ENCODE measurements at places on chromosomes 3 and 15.

- no peak for DNase-seq
Measured at GRCh38 chr15:33074942-33075341, 119.6 kb downstream of the FMN1 start.

DNA sequence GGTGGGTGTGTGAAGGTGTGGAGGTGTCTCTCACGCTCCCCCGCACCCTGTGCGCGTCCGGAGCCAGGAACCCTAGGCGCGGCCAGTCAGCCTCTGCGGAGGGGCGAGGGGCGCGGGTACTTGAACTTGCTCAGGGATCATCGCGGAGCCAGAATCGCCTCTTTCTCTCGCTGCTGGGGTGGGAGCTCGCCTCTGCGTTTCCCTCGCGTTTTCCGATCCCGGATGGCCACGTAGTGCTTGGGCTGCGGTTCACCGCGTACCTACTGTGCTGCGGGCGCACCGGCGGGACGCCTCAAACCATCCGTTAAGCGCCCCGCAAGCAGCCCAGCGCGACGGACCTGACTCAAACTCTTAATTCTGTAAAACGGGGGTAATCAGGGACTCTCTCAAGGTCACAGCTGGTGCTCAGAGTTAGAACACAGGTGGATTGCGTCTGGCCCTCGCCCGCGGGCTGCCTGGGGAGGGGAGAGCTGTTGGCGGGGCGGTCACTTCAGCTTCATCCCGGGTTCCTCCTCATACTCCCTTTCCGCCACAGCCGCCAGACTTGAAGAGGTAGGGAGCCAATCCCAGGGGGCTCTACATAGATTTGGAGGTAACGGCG is 686 bp downstream of the MYRIP start:
- no peak for DNase-seq

- DNase-seq = no peak
Measured at GRCh38 chr3:73656241-73656890, 31.6 kb upstream of the PDZRN3 start.

DNA sequence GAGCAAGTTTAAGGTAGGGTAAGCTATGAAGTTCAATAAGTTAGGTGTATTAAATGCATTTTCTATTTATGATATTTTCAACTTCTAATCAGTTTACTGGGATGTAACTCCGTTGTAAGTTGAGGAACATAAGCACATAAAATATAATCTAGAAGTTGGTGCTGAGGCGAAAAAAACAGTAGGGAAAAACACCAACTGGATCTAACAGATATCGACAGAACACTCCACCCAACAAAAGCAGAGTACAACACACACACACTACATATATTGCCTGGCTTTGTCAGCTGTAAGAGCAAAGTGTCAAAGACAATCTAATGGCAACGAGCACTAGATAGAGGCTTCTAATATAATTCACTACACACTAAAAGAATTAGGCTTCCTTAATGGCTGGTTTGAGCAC is 8.4 kb downstream of the PIK3R4 start:
- no peak for DNase-seq

DNA sequence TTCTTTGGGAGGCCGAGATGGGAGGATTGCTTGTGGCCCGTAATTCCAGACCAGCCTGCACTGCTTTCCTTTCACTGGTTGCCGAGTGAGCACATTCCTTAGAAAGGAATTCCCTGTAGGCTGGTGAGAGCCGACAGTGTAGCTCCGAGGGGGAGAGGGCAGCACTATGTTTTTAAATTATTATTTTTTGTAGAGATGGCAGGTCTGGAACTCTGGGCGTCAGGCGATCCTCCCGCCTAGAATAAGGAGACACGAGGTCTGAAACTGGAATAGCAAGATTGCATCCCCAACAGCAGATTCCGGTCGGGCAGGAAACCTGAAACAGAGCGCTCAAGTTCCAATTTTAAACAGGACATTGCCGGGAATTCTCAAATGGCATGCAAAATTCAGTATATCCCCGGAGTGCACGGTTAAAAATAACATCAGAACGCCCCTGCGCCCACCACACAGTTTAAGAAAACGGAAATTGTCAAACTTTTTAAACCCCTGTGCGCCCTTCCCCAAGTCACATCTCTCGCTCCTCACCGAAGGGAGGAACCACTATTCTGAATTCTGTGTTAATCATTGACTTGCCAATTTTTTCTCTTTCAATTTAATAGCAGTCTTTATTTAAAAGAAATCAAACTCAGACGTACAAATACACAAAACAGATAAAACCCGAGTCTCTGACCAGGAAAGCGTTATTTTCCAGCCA is 643 bp upstream of the RNU5B-1 start:
- peak; percentile 66 for DNase-seq

DNA sequence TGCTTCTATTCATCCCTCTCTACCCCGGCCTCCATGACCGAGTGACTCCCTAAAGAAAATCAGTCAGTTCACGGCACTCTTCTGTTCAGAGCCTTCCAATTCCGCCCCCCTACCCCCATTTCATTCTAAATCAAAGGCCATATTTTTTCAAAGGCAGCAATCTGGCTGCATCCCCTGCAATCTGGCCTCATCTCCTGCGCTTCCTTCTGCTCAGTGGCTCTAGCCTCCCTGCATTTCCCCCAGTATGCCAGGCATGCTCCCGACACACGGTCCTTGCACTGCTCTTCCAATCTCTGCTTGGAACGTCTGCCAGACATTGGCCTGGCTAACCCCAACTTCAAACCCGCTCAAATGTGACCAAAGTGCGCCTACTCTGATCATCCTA is 67.7 kb downstream of the EXOG start:
- no peak for DNase-seq

GRCh38 chr3:38141952-38142273 is 3.5 kb downstream of the MYD88 start:
- no peak for DNase-seq
